ENCODE measurements at places on chromosomes 1 and 21.

DNA sequence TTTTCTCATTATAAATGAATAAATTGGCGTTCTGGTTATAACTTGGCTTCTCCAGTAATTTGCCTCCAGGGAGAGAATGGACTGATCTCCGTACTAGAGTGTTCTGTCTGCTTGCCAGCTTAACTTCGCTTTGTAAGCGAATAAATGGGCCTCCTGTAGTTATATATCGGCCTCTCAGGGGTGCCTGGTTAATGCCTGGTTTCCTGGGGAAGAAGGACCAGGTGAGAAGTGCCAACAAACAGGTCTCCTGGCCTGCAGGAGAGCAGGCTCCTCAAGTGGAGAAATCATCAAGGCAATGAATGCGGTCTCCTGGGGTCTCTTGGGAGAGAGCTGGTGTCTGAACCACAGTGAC lies 107.4 kb upstream of the SERBP1 start:
- DNase-seq: no peak

- DNase-seq: peak; percentile 30
Measured at GRCh38 chr21:46097336-46098293, at the start of gene COL6A2. TSS of gene COL6A2 (plus strand) at chr21:46098112.

DNA sequence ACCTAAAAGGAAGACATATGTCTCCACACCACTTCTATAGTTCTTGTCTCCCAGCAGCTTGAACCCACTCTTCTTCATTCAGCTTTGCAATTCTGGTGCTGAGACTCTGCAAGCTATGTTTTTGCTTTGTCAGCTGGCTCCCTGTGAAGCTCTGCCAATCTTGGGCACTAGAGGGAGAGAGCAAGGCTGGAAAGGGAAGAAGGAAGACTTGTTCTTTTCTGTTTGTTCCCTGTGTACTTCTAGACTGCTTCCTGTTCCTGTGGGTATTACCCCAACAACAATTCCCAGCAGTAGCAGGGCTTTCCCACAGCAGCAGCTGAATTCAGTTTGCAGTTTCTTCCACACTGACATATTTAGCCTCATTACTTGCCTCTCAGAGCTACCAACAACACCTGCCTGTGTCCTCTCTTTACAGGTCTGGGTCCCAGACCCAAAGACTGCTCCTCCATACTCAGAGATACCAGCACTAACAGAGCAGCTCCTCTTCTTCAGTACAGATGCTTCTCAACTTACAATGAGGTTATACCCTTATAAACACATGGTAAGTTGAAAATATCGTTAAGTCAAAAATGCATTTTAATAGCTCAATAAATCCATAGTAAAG lies 275.2 kb upstream of the NEGR1 start:
- DNase-seq: peak; percentile 51

GRCh38 chr1:164635059-164635802 lies 76.2 kb downstream of the PBX1 start:
- DNase-seq: no peak

DNA sequence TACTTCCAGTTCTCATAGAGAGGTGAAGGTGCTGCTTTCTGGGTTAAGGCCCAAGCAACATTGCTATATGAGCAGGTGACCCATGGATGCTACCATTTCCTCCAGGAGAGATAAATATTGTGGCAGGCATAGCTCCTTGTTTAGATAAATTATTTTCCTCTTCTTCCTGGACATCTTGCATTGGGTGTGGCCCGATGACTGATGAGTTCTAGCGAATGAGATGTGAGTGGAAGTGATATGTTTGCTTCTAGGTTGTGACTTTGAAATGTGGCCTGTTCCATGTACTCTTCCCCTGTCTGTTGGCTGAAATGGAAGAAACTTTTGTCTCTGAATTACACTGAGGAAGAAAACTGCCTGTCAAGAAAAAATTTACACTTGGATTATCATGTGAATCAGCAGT lies 101.7 kb upstream of the FMN2 start:
- DNase-seq: no peak

DNA sequence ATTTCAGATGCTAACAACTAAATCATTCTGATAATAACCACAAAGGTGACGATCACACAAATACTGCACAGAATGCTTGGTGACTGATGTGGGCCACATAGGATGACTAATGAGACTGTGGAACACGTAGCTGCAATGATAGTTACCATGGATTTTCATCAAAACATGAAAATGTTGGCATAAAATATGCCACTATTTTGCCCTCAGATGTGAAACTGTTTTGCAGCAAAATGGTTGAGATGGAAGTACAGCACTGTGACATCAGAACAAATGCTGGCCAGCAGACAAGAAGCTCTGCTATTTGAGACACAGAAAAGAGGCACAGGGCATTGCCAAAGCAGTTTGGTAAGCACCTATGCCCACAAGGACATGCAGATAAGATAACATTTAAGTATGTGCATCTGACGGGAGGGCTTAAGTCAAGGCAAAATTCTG lies 83.8 kb downstream of the NIBAN1 start:
- DNase-seq: no peak

- peak; percentile 54 for DNase-seq
Measured at GRCh38 chr1:234230414-234230862, 142.8 kb upstream of the COA6 start.

- DNase-seq: no peak
Measured at GRCh38 chr1:157916887-157917570, 75.4 kb upstream of the CD5L start.

DNA sequence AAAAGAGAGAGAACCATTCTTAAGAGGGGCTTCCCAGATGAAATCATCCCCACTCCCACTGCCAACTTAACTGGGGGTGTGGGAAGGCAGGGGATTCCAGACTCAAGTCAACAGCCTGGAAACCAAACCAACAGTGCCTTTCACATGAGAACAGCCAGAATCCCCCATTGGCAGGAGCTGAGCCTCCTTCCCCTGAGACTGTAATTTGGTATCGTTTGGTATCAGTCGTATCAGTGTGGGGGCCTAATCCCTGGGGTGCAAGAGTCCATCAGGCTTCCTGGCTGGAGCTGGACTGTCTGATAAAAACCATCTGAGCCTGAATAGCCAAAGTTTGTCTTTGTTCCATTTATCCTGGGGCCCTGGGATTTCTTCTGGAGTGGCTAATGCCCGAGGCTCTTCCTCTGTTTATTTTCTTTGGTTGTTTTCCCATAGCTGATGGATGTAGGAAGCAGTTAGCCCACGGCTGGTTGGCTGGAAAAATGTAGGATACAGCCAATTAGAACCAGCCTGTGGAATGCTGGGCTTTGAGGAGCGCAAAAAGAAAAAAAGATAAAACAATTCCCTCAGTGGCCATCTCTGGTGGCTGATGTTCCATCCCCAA lies 84.6 kb downstream of the LAMC2 start:
- DNase-seq: no peak

DNA sequence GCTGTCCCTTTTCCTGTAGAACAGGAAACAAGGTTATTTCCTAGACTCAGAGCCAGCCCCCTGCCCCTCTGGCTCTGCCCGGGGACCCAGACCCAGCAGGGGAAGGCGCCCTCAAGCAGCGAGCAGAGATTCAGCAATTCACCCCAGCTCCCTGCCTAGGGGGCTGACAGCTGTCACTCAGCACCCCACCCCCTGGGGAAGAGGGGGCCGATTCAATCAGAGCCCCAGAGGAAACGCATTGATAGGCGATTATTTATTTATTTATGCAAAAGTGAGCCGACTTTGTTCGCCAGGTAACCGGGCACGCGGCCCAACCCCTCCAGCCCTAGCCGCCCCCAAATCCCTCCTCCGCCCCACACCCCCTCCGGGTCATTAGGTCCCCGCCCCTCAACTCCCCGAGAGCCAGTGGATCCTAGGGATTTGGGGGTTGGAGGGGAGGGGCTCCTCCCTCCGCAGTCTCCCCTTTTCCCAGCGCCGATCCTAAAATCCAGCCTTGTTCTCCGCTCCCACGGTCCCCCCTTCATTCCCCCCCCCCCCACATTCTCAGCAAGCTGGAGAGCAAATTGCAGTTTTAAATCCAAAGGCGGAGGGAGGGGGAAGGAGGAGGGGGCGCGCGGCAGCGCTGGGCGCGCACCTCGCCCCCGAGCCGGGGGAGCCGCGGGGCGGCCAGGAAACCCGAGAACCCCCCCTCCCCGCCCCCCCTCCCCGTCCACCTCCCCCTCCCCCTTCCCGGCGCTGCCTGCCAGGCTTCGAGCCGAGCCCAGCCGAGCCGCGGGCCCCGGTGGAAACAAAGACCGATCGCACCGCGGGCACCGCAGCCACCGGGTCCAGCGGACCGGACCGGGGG lies 1.3 kb downstream of the AHDC1 start:
- DNase-seq: no peak

- no peak for DNase-seq
Measured at GRCh38 chr1:112395256-112395820, 676 bp upstream of the CTTNBP2NL start.

- no peak for DNase-seq
Measured at GRCh38 chr1:157042846-157043245, 2.7 kb downstream of the ARHGEF11 start.

GRCh38 chr1:42368096-42368795 lies 12.3 kb upstream of the RIMKLA start:
- no peak for DNase-seq

- DNase-seq: no peak
Measured at GRCh38 chr1:183375381-183375780, 42.8 kb downstream of the NMNAT2 start.

GRCh38 chr1:195618287-195618686 lies 990.0 kb downstream of the KCNT2 start:
- DNase-seq: peak; percentile 29

- peak; percentile 39 for DNase-seq
Measured at GRCh38 chr1:108011295-108011694, 46.3 kb upstream of the VAV3 start.

Measured in KBM-7 (cell line).